H4 (cell line): ENCODE measurements at places on chromosomes 11 and 22.

GRCh38 chr11:126702987-126703386 lies 297.6 kb downstream of the KIRREL3 start:
- DNase-seq: no peak

- DNase-seq: no peak
Measured at GRCh38 chr11:118645066-118645715, 34.3 kb downstream of the TREH start.

- peak; percentile 42 for DNase-seq
Measured at GRCh38 chr11:93648158-93648557, 13.3 kb upstream of the CEP295 start.

GRCh38 chr11:66172146-66172545 lies 96.3 kb upstream of the RAB1B start:
- DNase-seq: no peak

DNA sequence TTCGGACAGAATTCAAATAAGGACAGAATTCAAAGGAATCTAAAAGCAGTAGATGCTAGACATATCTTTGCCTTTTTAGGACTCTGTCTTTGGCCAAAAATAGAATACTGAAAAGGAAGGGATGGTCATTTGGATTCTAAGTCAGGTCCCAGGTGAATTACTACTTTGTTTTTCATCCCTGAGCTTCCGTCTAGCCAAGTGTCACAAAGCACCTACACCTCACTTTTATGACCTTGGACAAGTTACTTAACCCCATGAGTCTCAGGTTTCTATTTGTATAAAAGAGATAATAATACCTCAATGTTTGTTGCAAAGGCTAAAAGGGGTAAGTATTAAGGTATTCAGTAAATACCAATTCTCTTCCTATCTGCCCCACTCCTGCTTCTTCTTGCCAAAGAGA lies 7.3 kb downstream of the KIF18A start:
- no peak for DNase-seq

DNA sequence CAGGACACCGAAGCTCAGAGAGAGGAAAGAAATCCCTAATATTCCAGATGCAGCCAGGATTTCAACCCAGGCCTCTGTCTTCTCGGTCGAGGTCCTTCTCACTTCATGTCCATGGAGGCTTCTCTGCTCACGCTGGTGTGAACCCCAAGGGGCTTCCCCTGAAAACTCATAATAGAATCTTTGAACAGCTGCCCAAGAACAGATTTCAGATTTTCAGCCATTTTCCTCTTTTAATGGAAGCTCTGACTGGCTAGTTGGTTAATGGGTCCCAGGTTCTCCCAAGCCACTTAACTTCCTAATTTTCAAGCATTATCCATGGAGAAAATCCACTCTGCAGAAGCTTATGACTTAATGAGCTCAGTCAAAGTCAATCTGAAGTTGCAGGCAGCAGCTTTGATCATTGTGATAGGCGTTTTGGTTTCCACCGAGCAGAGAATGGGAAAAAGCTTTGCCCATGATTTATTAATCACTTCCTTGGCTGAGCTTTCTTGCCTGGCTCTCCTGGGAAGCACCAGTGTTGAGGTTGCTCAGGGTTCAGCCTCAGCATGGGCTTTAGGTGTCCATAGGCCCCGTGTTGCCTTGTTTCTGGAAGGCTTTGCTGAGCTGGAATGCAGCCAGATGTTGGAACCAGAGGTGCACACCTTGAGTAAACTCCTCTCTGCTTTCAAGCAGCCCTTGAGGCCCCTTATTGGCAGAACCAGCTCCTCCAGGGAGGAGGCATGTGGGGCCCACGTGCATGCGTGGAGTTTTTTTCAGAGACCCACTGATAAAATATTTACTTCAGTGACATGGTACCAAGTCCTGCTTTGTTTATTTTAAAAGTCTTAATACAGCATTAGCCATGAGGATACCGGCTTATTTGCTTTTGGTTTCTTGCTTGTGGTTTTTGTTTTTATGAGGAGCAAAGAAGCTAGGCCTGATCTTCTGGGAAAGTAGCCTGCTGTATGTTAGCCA lies 25.5 kb downstream of the LDLRAD3 start:
- DNase-seq: peak; percentile 56

DNA sequence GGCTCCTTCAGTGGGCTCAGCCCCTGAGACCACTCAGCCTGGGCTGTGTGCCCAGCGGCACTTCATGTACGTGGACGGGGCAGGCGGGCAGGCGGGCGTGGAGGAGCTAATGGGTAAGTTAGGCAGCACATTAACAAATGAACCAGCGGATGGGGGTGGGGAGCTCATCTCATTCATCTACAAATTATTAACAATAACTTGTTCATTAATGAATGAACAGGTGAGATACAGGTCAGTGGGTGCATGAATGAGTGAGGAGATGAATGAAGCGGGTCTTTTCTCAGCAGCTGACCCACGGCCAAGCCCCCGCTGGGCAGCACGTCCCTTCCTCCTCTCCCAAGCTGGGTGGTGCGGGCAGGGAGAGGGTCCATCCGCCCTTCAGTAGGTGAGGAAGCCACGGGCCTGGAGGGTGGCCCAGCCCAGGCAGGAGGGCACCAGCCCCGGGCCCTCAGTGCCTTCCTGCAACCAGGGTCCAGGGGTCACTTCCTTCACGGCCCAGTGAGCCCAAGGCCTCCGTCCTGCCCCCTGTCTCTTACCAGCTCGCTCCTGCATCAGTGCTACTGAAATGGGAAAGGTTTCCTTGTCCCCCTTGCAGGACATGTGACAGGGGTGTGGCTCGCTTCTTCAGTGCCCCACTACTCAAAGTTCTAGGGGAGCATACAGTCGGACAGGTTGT lies 60.5 kb upstream of the KCNQ1OT1 start:
- DNase-seq: no peak

DNA sequence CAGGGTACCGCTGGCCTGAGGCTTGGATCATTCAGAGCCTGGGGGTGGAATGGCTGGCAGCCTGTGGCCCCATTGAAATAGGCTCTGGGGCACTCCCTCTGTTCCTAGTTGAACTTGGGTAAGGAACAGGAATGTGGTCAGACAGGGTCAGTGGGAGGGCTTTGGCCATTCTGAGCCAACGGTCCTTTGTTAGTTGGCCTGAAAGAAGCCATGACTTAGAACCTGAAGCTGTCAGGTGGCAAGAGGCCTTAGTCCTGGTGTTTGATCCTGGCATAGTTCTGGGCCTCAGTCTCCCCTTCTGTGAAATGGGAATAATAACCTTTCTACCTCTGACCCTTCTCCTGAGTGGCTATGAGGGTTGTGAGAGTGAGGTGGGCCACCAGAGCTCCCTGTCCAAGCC lies 8.3 kb downstream of the PGAP2 start:
- DNase-seq: no peak

- peak; percentile 58 for DNase-seq
Measured at GRCh38 chr11:22634897-22635629, 9.4 kb upstream of the FANCF start.
